ENCODE measurements at places on chromosomes 2 and 18. TPM values are rescaled to one million over a fixed set of nuclear protein-coding genes. Genes with fewer than 3 reads are reported as not detected.

DNA sequence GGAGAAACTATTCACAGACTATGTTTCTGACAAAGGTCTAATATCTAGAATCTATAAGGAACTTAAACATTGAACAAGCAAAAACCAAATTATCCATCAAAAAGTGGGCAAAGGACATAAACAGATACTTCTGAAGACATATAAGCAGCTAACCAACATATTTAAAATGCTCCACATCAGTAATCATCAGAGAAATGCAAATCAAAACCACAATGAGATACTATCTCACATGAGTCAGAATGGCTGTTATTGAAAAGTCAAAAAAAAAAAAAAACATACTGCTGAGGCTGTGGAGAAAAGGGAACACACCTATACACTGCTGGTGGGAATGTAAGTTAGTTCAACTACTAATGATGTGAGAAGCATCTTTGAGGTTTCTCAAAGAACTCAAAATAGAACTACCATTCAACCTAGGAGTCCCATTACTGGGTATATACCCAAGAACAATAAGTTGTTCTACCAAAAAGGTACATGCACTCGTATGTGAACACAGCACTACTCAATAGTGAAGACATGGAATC lies 220.4 kb upstream of the TFPI start:
- peak; percentile 18 for DNase-seq

GRCh38 chr18:12880541-12880910 lies 3.5 kb downstream of the PTPN2 start:
- no peak for DNase-seq

DNA sequence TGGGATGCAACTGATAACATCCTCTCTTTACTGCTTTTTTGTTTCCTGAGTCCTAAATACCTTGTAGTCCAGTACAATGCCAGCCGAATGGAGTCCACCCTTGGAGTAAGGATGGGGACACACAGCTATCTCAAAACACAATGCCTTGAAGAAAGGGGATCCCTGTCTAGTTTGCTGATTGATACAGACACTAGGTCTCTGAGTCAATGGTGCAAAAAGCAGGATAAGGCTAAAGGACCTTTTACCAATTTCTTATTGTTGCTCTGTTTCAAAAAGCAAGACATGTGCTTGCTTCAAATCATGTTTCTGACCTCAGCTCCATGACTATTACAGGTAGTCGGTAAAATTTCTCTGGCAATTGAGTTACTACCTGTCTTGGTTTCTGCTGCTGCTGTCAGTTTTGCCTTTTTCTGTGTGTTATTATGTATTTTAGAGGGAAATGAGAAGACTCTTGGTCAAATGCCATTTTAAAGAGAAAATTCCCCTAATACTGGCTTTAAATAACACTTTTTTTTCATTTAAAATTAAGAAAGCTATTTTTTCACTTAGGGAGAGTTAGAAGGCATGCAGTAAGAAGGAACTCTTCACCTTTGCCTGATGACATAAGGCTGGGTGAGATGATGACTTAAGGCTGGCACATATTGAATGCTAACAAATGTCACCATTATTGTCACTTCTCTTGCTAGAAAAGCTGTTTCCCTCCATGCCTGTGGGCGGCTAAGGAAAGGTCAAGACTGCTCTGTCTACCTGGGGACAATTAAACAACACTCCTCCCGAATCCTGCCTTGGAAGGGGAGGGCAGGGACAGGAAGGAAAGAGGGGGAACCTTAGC lies 4.9 kb upstream of the FIGLA start:
- no peak for DNase-seq

TTL gene
- total RNA-seq: 49.0 TPM

PRSS56 gene
- 2.5 TPM for total RNA-seq

DNA sequence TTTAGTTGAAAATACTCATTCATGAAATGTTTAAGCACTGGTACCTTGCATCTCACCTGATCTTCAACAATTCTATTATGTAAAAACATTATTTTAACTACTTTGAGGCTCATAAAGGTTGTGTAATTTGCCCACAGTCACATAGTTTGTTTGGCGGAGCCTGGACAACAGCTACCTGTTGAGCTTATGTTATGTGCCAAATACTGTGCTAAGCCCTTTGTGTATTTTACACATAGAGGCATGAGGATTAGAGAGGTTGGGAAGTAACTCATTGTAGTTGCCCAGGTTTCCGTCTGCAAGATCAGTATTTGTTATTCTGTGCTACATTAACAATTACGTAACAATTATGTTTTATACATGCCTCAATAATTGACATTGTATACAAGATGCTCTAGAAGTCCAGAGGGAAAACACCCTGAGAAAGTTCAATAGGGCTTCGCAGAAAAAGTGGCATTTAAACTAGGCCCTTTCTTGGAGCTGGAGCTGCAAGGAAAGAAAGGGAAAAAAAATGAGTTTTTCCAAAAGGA lies 80.4 kb downstream of the BOLA3 start:
- no peak for DNase-seq

- DNase-seq: no peak
Observed at GRCh38 chr2:6454286-6454990, 411.3 kb downstream of the CMPK2 start.

GRCh38 chr2:21037671-21038108 lies 6.2 kb downstream of the APOB start:
- no peak for DNase-seq

VIL1 gene
- total RNA-seq: not detected

CNGA3 gene
- total RNA-seq: 0.10 TPM

PARD6G gene
- 0.94 TPM for total RNA-seq

DNA sequence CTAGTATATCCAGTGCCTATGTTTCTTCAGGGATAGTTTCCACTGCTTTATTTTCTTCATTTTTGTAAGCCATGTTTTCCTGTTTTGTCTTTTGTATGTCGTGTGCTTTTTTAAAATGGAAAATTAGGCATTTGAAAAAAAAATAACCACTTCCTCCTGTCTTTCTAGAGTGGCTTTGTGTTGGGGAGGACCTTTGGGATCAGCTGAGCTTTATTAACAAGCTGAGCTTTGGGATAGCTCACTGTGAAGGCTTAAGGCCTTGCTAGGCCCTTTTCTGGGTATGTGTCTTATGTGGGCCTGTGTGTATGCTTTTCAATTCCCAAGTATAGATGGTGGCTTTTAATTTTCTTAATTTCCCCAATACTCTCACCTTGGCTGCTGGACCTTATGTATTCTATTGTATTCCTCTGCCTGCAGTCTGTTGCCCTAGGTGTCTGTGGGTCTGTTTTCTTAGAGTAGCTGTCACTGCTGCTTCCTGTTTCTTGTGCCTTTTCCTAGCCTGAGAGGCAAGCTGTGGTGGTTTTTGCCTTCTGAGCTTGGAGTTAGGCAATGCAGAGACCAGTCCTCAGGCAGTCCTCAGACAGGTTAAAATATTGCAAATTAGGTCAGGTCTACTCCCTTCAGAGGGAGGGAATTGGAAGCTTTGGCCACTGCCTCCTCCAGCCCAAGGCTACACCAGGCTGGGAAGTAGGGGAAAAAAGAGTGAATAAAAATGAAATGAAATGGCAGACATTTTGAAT lies 134.7 kb downstream of the LDLRAD4 start:
- DNase-seq: no peak

- no peak for DNase-seq
Observed at GRCh38 chr2:208375491-208376068, 31.0 kb upstream of the PTH2R start.

GRCh38 chr2:60998628-60999545 lies 18.6 kb upstream of the PEX13 start:
- DNase-seq: peak; percentile 51

CLEC4F gene
- not detected for total RNA-seq

DNA sequence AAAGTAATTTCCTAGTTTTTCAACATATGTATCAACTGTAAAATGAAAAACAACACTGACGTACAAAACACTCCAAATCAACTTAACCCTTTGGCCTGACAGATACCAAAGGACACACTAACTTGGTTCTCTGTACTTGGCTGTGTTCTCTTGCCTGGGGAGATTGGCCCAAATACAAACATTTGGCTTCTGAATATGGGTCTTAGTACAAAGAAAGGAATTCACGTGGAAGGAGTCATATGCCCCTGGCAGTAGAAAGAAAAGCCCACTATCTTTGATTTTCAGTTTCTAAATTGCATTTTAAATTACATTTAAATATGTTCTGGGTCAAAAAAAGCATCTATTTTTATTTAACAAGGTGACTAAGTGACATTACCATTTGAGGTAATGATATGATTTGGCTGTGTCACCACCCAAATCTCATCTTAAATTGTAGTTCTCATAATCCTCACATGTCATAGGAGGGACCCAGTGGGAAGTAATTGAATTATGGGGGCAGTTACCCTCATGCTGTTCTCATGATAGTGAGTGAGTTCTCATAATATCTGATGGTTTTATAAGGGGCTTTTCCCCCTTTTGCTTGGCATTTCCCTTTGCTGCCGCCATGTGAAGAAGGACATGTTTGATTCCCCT lies 153.6 kb upstream of the CCDC195 start:
- peak; percentile 62 for DNase-seq

DNA sequence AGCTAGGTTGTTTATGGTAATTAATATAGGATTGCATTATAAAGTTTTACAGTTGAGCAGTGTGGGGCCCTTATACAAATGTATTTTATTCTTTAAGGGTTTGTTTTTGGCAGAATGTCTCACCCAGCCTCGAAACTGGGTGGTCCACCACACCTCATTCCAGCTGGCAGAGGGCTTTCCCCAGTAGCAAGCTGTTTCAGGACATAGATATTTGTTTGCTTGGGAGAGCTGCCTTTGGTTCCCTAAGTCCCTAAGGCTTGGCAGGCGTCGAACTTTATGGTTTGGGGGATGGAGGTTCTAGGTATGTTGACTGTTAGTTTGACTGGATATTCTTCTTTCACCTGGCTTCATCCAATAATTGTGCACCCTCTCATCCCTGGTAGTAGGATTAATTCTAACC lies 205.9 kb downstream of the KCNS3 start:
- peak; percentile 20 for DNase-seq

VIT gene
- total RNA-seq: not detected

DNA sequence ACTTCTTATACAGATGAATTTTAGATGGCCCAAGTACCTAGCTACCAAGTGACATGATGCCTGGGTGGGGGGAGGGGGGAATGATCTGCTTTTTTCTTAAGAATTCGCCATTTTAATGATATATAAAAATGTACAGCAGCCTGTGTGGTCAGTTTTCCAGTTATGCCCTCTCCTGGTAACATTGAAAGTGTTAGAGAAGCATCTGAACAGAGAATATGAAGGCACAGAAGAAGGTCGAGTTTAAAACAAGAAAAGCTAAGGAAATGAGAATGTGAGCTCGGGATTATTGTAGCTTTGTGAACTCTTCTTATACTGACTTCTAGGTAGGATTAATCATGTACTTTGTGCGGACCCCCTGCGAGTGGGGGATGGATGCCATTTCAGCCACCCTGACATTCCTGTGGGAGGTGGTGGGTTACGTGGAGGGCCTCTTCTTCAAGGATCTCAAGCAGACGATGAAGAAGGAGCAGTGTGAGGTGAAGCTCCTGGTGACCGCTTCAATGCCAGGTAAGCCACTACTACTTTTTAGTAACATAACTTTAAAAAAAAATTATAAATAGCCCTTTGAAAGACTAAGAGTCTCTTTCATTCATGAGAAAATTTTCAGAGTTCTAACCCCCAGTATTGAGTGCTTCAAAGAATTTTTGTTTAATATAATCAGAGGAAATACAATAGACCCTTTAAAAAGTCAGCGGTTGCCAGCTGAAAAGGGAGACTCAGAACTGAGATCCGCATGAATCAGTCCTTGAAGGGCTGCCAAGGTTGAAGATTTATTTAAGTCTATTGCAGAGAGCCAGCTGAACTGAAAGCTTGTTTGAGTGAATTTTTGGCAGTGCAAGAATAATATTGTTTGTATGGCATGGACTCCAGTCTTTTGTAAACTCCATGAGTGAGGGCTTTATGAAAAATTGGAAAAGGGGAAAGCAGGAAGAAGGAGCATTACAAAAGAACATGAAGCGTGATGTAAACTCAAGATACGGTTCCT lies 68.6 kb upstream of the RPE start:
- peak; percentile 68 for DNase-seq

GRCh38 chr2:68411397-68412126 lies 46.5 kb downstream of the PLEK start:
- DNase-seq: no peak

DNA sequence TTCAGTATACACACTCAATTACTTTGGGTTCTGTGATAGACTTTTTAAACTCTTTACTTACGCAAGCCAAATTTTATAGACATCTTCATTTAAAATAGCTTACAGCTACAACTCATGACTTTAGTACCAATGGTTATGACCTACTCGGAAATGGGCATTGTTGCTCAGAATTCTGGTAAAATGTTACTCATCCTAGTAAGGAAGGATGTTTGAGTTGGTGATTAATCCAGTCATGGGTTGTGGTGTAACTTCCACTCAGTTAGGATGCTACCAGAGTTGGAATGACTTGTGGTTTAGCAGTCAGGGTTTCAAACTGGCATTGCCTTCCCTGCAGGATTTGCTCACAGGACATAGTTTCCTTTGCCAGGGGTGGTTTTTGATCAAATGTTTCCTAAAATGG lies 7.4 kb upstream of the NPC1 start:
- DNase-seq: peak; percentile 73

DNA sequence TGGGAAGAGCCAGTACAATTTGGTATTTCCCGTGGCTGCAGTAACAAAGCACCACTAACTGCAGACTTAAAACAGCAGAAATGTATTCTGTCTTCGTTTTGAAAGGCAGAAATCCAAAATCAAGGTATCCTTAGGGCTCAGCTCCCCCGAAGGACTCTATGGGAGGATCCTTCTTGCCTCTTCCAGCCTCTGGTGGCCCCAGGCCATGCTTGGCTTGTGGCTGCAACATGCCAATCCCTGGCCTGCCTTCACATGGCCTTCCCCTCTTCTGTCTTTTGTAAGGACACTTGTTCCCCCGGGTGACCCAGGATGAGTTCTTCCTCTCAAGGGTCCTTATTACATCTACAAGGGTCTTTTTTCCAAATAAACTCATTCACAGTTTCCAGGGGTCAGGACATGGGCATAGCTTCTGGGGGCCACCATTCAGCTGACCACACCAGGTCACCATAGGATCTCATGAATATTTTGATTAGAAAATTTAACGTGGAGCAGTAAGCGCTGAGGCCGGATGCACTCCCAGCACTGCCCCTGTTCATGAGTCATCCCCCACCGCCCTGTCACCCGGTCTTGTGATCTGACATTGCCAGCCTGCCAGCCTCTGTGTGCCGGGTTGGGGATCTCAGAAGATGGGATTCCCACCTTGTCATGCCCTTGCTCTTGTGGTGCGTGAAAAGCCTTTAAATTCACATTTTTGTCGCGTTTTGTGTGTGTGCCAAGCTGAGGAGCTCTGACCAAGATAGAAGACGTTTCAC lies 61.2 kb upstream of the B3GNT7 start:
- DNase-seq: peak; percentile 77

MAL gene
- 2.2 TPM for total RNA-seq

GRCh38 chr2:58032764-58033080 lies 13.9 kb upstream of the VRK2 start:
- no peak for DNase-seq

TSPYL6 gene
- total RNA-seq: not detected
